NCI-H1092 (cell line): ENCODE measurements at places on chromosomes 2 and 18.
A peak's percentile ranks its signal among the peaks of the same experiment; 100 is the strongest.

DNA sequence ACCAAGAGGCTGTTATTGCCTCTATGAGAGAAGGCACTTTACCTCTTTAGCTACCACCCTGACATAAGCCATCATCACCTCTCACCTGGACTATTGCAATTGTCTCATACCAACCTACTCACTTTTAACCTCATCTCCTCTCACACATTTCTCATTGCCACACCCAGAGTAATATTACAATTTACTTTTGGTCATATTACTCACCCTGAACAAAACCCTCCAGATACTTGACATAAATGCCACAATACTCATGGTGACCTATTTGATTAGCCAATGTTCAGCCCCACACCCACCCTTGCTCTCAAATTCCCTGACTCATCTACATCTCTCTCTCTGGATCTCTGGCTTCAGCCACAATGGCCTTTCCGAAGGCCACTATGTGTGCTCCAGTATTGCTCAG lies 90.9 kb upstream of the CDH7 start:
- no peak for DNase-seq

DNA sequence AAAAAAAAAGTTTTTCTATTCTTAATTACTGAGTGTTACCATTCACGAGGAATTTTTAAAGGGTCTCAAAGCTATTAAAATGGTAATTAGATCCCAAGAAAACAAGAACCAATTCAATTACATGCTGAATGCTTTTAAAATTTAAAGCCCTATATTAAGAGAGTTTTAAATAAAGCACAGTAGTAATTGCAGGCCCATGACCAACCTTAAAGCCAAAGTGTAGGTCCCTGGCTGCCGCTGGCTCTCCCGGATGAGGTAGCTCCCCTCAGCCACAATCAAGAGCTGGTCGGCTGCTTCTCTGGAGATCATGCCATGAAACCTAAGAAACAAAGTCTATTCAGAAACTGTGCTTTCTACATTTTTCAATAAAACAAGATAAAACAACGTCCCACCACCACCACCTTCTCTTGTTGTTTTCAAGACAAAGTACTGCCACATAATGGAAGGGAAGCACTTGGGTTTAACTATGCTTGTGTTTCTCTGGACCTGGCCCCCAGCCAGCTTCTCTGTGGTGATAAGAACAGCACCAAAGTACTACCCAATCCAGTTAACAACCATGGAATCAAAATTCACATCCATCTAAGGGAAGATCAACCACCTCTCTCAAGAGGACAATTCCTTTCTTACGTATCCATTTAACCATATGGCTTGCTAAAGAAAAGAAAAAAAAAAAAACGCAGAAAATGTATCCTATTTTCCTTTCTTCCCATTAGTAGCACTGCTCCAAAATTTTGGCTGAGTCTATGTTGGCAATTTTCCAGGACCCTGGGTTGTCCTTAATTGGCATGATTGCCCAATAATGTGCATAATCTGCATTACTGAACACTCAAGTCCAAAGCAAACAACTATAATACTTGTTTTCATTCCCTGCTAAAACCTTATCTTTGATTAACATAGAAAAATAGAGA lies 90.1 kb downstream of the CHN1 start:
- DNase-seq, result peak; percentile 15

DNA sequence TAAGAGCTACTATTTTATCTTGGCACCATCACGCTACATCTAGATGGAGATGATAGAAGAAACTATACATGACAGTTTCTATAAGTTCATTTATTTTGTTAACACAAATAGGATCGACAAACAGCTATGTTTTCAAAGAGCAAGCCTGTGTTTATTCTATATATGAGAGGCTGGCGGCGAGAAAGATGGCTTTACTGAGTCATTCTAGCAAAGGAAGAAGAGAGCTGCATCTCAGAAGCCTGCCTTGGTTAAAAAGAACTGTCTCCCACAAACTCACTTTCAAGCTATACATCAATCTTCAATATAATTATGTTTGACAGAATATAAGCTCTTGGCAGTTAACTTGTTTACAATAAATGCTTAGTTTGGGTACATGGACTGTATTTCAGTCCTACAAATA lies 13.0 kb downstream of the SATB2 start:
- DNase-seq, result no peak

GRCh38 chr2:188278388-188279092 lies 13.1 kb upstream of the GULP1 start:
- DNase-seq, result no peak

DNA sequence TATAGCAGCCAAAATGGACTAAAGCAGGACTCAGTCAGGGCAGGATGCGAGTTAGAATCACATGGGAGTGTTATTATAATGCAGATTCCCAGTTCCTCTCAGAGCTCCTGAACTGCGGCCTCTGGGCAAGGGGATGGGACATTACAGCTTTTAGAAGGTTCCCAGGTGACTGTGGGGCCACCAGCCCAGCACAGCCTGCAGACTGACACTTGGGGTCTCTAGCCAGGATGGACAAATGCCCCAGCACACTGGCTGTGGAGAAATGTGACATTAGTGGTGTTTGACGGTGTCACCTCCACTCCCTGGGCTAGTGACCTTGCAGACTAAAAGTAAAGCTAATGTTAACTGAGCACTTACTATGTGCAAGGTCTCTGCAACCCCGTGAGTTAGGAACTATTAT lies 238.0 kb upstream of the HS6ST1 start:
- DNase-seq, result no peak

GRCh38 chr2:195842932-195843331 lies 185.9 kb downstream of the SLC39A10 start:
- DNase-seq, result no peak

DNA sequence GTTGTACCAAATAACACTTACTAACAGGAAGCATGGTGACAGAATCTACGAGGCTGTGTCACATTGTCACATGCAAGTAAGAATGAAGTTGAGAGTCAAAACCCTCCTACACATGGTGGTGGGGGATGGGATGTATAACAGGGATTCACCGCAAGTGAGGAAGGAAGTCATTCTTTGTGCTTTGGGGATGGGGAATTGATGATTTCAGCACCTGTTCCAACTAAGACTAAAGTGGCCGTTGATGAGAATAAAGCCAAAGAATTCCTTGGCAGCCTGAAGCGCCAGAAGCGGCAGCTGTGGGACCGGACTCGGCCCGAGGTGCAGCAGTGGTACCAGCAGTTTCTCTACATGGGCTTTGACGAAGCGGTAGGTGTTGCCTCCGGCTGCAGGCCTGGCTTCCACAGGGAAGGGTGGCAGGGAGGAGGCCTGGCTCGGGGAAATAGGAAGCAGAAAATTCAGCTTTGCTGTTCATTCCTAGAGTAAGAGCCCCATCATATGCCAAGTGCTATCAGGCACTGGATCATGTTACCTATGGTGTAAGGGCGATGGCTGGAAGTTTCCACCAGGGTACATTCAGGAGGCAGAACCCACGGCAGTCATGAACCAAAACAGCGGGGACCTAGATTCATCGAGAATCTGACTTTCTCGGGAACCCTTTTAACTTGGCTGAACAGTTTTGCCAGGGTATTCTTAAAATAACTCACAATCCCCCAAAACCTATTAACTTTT lies 120.3 kb downstream of the UXS1 start:
- DNase-seq, result no peak

DNA sequence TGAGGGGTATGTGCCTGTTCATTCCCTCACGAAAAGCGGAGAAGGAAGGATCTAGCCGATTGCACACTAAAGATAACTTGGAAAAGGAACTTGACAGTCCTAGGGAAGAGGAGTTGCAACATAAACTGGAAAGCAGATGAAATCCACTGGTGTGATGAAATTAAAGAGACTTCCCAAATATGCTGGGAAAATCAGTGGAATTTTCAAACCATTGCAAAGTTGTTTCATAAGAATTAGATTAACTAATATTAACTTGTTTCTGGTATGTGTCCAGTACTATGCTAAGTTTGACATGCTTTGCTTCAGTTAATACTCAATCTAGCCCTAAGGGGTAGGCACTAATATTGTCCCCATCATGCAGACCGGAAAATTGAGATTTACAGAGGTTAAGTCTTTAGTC lies 222.7 kb downstream of the IKZF2 start:
- no peak for DNase-seq

- DNase-seq, result no peak
Observed at GRCh38 chr2:236865052-236865451, 220.6 kb upstream of the COPS8 start.

- no peak for DNase-seq
Observed at GRCh38 chr18:28175150-28175929, 1.6 kb downstream of the CDH2 start.

DNA sequence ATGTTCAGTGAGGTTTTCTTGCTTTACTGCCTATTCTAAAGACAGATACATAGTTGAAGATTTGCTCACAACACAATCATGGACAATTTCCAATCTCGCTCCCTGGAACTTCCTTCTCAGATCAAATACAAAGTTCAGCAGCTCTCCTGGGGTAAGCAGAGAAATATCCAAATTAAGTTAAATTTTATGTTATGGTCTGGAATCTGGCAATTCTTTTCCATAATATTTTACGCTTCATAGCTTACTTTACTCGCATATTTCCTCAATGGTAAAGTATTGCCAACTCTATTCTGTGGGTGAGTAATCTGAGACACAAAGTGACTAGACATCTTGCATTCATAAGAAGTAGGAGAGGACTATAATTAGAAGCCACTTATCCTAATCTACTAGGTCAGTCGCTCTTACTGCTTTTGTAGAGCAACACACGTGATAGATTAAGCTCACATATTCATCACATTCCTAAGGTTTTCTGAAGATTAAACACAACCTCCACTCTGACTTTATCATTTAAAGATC lies 529.4 kb downstream of the CCDC85A start:
- DNase-seq, result no peak

GRCh38 chr2:207153266-207153975 lies 12.3 kb downstream of the KLF7 start:
- DNase-seq, result no peak

- DNase-seq, result no peak
Observed at GRCh38 chr2:190855245-190855644, 25.4 kb upstream of the GLS start.

DNA sequence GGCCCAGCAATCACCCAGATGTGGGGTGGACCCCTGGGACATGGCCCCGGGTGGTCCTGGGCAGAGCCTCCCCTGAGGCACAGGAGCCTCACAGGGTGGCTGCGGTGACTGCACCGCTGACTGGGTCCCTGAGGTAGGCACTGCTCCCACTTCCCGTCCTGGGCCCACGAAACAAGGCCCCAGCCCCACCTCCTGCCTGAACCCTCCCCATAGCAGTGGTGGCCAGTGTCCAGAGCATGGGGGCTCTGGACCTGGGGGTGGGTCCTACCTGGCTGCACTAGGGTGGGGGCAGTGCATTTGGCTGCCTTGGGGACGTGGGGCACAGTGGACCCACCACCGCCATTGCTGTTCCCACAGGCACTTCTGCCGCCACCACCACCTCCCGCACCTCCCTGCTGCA lies 39.4 kb downstream of the TDRD15 start:
- DNase-seq, result no peak

DNA sequence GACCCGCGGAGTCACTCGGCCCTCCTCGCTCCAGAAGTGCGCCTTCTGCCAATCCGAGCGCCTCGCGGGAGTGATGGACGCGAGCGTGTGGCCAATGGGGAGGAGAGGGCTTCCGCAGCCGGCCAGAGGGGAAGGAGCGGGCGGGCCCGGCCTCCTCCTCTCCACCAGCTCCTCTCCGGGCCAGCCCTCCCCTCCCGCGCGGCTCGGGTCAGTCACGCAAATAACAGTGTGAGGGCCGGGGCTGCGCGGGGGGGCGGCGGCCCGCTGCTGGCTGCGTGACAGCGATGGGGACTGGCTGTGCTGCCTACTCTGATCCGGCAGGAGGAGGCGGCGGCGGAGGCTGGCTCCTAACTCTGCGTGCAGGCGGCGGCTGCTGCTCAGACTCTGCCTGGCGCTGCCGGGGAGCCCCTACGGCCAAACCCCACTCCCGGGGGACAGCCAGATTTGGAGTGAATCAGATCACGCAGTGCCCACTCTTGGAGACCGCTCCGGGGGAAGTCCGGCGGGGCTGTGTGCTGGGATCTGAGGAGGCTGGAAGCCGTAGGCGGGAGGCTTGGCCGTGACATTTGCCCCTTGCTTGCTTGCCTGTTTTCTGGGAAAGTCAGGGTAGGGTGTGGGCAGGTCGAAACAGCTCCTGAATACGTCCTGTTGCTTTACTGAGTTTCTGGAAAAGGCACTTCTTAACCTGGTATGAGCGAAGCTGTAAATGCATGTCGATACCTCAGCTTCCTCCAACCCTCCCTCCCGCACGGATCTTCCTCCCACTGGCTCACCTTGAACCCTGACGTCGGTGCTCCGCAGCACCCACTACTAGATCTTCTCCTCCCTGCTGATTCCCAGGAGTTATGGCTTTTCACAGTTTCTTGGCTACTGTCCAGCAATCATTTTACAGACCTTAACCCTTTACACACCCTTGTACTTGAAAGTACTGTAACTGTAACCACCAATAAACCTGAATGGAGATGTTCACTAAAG lies 97.9 kb upstream of the SERTAD2 start:
- DNase-seq, result no peak

DNA sequence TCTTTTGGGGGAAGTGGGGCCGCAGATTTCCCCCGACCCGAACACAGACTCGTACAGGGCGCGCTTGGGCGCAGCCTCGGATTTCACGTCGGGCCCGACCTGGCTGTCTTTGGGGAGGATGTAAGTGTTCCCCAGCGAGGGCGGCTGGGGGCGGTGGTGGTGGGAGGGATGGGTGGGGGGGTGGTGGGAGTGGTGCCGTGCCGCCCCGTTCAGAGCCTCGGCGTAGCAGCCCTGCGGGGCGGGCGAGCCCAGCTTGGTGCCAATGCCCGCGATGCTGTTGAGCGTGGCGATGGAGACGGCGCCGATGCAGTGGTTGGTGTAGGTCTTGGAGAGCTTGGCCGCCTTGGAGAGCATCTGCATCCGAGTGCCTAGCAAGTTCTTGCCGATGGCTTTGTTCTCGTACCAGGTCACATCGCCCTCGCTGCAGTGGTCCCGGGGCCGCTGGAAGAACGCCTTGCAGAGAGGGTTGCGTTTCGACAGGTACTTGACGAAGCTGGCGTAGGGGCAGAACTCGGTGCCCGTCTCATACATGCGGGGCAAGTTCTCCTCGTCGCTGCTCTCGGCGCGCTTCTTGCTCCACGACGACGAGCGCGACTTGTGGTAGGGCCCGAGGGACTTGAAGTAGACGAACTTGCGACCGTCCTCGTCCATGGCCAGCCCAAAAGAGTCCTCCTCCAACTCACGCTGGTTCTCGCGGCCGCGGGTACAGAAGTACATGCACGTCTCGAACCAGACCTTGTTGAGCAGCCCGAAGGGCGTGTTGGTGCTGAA lies 1.3 kb downstream of the KCTD1 start:
- no peak for DNase-seq
